ENCODE measurements at places on chromosomes 12 and 14.

- no peak for DNase-seq
Observed at GRCh38 chr12:82361461-82361915, 3.2 kb downstream of the METTL25 start.

GRCh38 chr12:77494296-77494695, 336.4 kb upstream of the NAV3 start:
- DNase-seq: no peak

DNA sequence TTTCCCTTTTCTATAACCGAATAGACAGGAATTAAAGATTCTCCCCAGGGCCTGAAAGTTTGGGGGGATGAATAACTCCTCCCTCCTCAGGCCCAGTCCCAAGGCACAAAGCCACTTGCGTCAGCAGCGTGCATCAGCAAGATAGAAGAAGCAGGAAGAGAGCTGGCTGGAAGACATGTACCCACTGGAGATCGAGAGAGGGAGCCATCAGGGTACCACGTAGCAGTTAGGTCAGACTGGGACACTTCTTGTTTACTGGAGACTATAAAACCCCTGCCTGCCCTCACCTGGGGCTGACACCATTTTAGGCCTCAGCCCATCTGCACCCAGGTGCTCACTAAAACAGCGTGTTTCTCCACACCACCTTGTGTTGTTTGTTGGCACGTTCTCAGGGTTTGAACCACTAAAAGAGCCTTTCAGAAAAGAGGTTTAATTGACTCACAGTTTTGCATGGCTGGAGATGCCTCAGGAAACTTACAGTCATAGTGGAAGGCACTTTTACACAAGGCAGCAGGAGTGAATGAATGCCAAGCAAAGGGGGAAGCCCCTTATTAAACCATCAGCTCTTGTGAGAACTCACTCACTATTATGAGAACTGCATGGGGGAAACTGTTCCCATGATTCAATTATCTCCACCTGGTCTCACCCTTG, 93.2 kb downstream of the TMTC3 start:
- no peak for DNase-seq

DNA sequence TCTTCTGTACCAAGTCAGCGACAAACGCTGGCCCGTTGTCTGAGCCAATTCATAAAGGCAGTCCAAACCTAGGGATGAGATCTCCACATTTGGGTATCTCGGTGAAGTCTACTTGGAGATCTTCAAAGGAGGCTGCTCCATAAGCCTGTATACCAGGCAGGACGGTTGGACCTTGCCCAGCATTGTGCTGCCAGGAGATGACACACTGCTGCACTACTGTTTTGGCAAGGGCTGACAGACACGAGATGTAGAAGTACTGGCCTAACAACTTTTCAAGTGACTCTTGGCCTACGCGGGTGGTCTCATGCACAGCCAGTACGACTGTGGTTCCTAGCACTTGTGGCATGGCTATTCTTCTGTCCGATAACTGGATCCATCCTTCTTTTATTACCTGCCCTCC, 135.3 kb downstream of the SLC38A6 start:
- DNase-seq: no peak

DNA sequence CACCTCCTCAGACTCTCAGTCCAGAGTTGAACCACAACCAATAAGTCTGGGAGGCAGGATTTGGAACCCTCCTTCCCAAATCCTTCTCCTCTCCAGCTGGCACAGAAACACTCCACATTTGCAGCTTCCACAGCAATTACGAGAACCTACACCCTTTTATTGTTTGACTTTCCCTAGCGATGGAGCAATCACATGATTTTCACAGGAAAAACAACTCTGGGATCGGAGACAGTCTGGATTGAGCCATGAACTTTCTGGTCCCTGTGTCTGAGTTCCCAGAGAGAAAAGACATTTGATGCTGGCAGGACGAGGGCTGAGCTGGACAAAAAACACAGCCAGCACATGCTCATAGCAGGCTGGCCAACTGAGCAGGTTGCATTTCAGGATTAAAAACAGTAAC, 49.0 kb upstream of the STON2 start:
- no peak for DNase-seq

DNA sequence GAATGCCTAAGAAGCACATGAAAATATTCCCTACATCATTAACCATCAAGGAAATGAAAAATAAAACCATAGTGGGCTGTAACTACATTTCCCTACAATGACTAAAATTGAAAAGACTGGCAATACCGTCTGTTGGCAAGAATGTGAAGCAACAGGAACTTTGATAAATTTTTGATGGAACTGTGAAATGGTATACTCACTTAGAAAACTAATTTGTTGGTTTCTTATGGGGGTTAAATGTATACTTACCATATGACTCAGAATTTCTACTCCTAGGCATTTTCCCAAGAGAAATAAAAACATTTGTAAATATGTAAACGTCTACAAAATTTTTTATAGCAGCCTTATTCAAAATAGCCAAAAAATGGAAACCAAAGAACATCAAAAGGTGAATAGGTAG, 121.4 kb upstream of the PLEKHA5 start:
- no peak for DNase-seq

GRCh38 chr12:106442575-106442974, 85.0 kb downstream of the POLR3B start:
- DNase-seq: no peak

DNA sequence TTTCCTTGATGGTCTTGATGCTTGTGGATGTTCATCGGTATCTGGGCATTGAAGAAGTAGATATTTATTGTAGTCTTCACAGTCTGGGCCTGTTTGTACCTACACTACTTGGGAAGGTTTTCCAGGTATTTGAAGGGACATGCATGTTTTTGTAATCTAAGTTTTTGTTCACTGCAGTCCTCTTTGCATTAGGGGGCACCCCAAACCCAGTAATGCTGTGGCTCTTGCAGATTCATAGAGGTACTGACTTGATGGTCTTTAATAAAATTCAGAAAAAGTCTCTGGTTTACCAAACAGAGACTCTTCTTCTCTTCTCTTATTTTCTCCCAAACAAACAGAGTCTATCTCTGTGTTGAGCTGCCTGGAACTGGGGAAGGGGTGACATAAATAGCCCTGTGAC, 150.9 kb upstream of the SLC16A7 start:
- no peak for DNase-seq

GRCh38 chr14:101363261-101363555, 198.1 kb upstream of the DIO3 start:
- no peak for DNase-seq

GRCh38 chr14:60630129-60630528, 19.1 kb downstream of the SIX1 start:
- DNase-seq: no peak

DNA sequence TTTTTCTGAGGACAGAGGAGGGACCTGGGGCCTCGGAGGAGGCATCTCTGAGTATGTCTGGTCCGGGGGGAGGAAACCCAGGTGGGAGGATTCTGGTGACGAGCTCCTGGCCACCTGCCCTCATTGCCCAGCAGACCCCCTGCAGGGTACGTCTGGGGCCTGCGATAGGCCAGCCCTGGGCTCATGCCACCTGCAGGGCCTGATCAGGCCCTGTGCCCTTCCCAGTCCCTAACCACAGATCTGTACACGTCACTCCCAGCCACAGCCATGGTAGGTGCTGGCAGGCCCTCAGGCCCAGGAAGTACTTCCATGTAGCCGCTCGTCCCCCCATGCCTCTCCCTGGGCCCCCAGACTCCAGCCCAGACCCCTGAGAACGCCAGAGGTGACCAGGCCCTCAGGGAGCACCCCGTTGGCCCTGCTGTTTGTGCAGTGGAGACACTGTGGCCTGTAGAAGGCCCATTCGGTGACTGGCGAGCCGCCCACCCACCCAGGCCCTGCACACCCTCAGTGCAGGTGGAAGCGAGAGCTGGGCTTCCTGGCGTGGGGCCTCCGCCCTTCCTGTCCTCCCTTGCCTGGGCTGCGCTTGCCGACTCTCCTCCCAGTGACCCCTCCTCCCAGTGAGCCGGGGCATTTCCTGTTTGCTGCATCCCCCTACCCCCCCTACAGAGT, 5.7 kb downstream of the INF2 start:
- DNase-seq: no peak

GRCh38 chr14:56125772-56126636, 7.8 kb downstream of the PELI2 start:
- no peak for DNase-seq

GRCh38 chr12:63782466-63782865, 2.8 kb downstream of the RXYLT1 start:
- no peak for DNase-seq

DNA sequence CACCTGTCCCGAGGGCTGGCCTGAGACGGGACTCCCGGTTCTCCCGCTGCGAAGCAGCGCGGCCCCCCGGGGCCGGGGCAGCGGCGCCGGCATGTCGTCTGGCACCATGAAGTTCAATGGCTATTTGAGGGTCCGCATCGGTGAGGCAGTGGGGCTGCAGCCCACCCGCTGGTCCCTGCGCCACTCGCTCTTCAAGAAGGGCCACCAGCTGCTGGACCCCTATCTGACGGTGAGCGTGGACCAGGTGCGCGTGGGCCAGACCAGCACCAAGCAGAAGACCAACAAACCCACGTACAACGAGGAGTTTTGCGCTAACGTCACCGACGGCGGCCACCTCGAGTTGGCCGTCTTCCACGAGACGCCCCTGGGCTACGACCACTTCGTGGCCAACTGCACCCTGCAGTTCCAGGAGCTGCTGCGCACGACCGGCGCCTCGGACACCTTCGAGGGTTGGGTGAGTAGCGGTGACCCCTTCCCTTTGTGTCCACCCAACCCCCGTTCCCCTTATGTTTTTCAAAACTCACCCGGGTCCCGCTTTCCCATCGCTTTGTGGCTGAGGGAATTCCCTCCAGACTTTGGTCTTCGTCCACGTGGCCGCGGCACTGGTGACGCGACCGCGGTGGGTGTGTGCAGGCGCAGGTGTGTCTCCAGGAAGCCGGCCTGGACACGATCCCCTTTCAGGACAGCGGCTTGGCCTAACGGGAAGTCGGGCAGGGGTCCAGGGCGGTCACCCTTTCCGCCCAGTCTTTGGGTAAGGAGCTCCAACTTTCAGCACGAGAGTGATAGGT, 826 bp downstream of the PRKCH start:
- DNase-seq: no peak

- no peak for DNase-seq
Observed at GRCh38 chr14:28770061-28770460, 3.5 kb downstream of the FOXG1 start.

DNA sequence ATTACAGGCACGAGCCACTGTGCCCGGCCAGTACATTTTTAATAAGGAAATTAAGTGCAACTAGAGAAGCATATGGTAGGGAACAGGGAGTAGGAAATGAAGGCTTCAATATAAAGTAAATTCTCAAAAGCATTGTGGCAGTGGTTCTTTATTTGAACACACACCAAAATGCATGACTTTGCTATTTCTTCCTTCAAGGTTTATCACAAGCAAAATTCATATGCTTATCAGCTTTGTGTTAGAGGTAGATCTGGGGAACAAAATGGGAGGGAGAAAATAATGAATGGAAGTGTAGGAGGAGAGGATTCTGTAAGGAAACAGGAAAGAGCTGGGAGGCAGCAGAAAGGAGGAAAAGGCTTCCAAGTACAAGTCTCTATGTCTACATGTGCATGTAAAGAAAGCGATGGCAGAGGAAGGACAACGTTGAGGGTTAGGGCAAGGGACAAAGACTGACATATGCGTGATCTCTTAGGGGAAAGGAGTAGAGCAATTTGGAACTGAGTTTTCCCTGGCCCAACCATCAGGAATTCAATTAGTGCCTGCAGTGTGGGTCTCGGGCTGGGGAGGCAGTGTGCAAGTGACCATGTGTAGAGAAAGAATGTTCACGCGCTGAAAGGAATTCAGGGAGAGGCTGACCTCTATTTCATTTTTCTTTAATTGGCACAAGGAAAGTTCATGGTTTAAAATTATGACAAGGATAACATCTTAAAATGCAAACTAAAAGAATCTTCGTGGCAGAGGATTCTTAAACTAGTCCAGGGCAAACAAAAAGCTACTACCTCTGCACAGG, 22.9 kb upstream of the RASSF8 start:
- no peak for DNase-seq

DNA sequence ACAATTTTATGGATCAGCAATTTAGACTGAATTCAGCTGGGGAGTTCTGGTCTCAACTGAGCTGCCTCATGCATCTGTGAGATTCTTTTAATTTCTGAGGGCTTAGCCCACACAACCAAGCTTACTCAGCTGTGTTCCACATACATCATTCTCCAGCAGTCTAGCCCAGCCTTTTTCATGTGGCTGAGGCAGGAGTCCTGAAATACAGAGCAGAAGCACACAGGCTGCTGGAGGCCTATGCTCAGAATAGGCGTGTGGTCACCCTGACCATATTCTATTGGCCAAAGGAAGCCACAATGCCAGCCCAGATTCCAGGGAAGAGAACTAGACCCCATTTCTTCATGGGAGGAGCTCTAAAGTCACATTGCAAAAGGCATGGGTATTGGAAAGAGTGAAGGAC, 72.3 kb upstream of the DHRS4 start:
- DNase-seq: no peak

GRCh38 chr12:6265038-6265405, 45.5 kb upstream of the PLEKHG6 start:
- no peak for DNase-seq

- no peak for DNase-seq
Observed at GRCh38 chr14:85142982-85143381, 387.0 kb upstream of the FLRT2 start.

- DNase-seq: no peak
Observed at GRCh38 chr12:85784096-85784720, 52.0 kb downstream of the RASSF9 start.

DNA sequence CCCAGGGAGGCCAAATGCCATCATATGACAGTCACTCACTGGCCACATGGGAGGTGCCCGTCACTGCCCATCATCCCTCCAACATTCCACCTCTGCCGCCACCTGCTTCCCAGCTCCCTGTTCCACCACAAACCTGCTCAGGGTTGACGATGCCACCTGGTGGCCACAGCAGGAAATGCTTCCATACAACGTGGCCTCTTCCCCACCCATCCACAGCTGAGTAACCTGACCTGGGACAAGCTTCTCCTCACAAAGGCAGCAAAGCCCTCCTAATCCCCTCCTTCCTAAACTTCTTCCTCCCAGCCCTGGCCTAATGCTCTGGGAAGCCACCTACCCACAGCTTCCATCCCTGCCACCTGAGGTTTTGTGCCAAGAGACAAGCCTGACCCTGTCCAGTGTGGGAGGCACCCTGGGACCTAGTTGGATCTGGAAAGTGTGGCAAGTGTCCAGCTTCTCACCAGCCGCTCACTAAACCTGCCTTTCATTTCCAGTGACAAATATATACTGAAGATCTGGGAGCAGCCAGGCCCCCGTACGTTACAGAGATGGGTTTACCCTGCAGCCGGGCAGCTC, 4.3 kb downstream of the DEGS2 start:
- DNase-seq: no peak

GRCh38 chr12:19620222-19620621, 180.9 kb downstream of the AEBP2 start:
- DNase-seq: no peak

GRCh38 chr12:92558215-92558773, 144.5 kb upstream of the PLEKHG7 start:
- DNase-seq: no peak
